CD4-positive, alpha-beta T cell treated with Interleukin-15 for 4 hours (primary cell): ENCODE measurements at places on chromosomes 13 and 19.

DNA sequence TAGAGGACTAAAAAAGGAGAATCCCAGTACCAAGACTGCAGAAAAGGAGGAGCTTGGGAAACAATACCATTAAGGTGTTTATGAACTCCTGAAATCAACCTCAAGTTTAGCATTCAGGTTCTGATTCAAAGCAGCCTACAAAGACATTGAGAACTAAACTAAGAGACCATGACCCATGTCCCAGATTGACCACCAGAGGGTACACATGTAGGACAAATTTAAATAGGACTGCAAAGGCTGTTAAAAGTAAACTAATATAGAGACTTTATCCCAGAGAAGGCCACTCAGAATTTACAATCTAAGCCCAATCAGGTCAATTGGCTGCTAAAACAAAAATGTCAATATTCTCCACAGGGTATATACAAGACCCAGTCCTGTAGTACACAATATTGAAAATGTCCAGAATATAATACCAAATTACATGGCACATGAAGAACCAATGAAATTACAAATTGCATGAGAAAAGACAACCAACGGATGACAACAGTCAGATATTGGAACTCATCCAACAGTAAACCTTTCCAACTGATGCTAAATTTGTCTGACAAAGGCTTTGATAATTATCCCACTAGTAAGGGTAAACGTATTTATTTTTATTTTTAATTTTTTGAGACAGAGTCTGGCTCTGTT lies 682.4 kb downstream of the UQCRFS1 start:
- no peak for DNase-seq

DNA sequence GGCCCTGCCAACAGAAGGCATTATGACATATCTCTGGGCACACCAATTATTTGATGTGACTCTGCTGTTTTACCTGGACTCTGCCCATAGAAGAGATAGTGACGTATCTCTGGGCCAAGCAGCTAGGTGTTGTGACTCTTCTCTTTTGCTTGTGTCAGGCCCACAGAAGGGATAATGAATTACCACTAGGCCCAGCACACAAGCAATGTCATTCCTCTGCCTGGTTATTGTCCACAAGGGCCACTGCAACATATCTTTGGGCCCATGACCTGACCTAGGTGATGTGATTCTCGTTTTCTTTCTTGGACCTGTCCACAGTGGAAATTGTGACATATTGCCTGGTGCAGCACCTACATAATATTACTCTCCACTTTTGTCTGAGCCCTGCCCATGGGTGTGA lies 65.1 kb upstream of the ZNF724 start:
- DNase-seq: no peak

- no peak for DNase-seq
These were observed 14.7 kb upstream of the DHDH start for GRCh38 chr19:48918801-48919247.

GRCh38 chr13:106259928-106260327 lies 275.5 kb downstream of the EFNB2 start:
- DNase-seq: no peak

- DNase-seq: no peak
These were observed 145.8 kb upstream of the SOX1 start for GRCh38 chr13:111920932-111921705.

DNA sequence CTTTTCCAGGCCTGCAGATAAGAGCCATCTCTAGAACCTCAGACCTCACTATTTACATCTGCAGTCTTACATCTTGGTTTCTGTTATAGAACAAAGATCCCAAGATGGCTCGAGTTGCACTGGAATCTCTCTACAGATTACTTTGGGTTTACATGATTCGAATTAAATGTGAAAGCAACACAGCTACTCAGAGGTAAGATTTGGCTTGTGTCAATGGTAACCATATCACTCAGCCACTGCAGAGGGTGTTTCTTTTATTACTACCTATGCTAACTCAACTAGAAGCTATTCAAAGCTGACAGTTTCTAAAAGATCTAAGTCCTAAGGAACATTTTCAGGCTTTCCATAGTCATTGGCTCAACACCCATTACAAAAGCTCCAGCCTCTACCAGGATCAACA lies 115.6 kb downstream of the FRY start:
- no peak for DNase-seq

DNA sequence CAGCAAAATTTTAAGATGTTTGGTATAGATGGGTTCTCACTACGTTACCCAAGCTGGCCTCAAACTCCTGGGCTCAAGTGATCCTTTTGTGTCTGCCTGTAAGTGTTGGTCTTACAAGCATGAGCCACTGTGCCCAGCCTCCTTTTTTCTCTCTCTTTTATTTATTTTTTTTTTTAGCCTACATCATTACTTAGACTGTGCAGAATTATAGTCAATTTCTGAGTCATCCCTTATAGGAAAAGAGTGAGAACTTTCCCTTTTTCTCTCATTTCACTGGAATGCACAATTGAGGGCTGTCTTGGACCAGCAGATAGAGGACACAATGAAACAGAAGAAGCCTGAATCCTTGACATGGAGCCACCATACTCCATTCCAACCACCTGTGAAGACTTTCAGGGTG lies 13.3 kb downstream of the TSKS start:
- DNase-seq: no peak

DNA sequence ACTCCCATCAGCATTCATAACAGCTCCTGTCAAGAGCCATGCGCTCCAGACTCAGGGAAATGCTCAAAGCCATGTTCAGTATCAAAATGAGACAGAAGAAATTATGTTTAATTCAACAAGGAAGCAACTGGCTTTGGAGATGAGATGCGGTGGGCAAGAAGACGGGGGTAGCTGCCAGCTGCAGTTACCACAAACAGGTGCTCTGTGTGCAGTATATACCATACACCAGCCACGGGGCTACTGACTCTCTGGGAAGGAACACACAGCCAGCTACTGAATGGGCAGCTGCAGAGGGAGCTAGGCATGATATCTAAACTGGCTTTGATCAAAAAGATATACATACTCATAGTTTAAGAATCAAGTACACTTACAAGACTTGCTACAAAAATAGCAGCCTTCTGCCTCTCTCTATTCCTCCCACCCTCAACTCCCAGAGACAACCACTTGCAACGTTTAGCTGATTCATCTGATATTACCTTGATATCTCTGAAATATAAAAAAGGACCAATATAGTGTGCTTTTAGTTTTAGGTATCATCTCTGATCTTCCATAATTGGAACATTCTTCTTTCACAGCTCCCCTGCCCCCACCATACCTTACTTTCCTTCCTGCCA lies 593.0 kb downstream of the UQCRFS1 start:
- DNase-seq: no peak

GRCh38 chr19:18650021-18650390 lies 13.2 kb downstream of the KLHL26 start:
- no peak for DNase-seq

DNA sequence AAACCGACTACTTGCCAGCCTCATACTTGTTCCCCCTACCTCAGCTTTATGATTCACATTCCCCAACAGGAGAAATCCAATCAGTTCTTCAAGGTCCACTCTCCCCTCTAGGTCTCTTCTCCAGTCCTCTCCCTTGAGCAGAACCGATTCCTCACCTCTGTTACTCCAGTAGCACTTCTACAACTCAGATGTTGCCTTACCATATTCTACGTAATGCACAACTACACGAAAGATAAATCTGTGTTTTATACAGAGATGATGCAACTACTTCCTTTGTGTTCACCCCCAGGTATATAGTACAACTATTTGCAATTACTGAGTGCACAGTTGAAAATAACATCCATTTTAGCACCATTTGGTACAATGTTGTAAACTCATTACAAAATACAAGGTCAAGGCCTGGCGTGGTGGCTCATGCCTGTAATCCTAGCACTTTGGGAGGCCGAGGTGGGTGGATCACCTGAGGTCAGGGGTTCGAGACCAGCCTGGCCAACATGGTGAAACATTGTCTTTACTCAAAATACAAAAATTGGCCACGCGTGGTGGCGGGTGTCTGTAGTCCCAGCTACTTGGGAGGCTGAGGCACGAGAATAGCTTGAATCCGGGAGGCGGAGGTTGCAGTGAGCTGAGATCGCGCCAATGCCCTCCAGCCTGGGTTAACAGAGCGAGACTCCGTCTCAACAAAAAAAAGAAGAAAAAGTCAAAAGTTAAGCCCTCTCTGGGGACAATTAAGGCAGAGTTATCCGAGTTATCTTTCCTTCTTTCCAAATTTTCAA lies 2.8 kb upstream of the WBP4 start:
- no peak for DNase-seq

DNA sequence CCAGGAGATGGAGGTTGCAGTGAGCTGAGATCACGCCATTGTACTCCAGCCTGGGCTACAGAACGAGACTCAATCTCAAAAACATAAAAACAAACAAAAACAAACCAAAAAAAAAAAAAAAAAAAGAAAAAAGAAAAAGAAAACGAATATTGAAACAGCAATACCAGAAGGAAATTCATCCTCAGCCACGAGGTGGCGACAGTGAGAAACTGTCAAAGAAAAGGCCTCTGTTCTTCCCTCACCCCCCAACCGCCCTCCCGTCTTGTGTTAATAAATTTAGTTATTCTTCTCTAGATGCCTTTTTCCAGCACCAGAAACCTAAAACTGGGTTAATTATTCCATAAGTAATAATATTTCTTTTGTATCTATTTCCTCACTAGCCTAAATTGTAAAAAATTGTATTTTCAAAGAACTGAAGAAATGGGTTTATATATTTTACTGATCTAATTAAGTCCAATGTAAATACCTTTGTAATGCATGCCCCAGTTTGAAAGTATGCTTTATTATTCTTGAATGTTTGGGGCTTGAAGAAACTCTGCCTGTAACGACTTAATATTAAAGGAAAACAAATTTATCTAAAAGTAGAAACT lies 38.6 kb downstream of the LIG4 start:
- DNase-seq: peak; percentile 44

DNA sequence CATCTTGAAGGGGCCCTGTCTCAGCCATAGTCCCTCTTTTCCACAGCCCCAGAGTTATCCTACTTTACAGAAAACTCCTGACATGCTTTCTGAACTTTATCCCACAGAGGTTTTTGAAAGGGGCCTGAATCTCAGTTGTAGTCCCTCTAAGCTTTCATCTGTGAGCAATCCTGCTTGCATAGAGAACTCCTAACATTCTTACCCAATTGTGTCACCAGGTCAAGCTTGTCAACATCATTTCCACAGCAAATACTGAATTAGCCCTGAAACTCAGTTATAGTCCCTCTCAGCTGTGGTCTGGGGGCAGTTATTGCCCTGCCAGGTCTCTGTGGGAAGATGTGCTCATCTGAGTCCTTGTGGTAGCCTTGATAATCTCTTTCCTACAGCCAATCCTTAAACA lies 2190.3 kb upstream of the PCDH20 start:
- DNase-seq: no peak

- peak; percentile 90 for DNase-seq
These were observed at the start of gene SAMD1 for GRCh38 chr19:14090509-14091080. SAMD1 (minus strand) TSS chr19:14090751.

GRCh38 chr13:19345158-19345557 lies 163.5 kb upstream of the TUBA3C start:
- DNase-seq: no peak

DNA sequence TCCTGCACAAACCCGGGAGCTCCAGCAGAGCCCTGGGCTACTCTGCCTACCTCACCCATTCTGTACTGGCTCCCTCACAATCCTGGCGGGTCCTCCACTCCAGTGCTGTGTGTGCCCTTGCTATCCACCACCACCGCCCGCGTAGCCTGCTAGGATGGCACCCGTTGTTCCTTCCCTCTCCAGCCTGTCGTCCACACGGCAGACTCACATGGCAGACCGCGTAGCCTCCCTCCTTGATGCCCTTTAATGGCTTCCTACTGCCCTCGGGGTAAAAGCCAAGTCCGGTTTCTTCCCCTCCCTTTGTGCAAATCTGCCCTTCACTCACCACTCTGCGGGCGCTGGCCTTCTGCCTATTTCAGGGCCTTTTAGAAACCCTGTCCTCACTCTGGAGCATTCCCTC lies 106.6 kb downstream of the RAB20 start:
- no peak for DNase-seq

DNA sequence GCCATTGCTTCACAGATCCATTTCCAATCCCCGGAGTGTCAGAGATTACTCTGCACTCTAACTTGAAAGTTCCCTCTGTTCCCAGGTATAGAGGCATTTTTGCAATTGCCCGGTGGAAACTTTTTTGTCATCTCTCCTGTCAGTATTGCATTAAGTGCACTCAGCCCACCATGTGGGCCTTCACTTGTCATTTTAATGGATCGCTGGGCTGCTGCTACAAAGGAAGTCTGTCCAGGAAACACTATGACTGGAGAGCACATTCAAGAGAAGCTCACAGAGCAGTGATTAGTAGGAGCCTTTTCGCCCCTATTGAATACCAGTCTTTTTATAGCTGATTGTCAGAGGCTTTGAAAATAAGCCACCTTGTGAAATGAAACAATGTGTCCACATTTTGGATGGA lies 180.9 kb downstream of the B3GLCT start:
- DNase-seq: no peak

GRCh38 chr19:7187605-7188339 lies 106.4 kb downstream of the INSR start:
- no peak for DNase-seq

GRCh38 chr13:43874504-43875092 lies 4.9 kb downstream of the CCDC122 start:
- DNase-seq: no peak

DNA sequence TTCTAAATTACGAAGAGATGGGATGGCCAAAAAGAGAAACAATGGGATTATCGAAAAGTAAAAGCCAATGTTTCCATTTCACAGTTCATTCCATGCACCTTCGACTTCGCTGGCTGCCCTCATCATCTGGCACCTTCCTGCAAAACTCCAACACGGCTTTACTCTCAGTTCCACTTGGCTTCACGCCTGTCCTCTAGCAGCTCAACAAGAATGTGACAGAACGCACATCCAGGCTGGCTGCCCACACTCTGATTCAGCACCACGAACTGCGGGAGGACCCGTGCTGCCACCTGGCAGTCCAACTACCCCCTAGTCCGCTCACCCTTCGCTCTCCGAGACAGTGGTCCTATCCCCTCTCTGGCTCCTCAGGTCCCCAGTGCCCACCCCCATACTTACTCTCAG lies 11.7 kb downstream of the ATP7B start:
- no peak for DNase-seq
